GM23248 (cell line): ENCODE measurements at places on chromosomes 3 and 15. TPM values are rescaled to one million over a fixed set of nuclear protein-coding genes. Genes with fewer than 3 reads are reported as not detected.

GRCh38 chr3:124631727-124632126 lies 98.5 kb upstream of the UMPS start:
- no peak for DNase-seq

GRCh38 chr15:59329570-59330350 lies 42.9 kb downstream of the MYO1E start:
- DNase-seq: peak; percentile 90

DNA sequence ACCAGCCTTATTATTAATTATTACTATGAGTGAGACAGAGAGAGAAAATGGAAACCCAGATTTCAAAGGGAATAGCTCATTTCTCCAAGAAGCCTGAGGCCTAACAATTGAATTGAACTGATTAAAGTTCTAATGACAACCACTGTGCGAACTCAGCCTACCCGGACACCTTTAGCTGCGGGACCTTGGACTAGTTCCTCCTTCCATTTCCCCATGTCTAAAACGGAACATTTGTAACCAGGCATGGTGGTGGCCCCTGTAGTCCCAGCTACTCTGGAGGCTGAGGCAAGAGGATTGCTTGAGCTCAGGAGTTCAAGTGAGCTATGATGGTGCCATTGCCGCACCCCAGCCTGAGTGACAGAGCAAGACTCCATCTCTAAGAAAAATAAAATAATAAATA lies 16.4 kb upstream of the RTP2 start:
- no peak for DNase-seq

- DNase-seq: no peak
These were observed 6.9 kb upstream of the PPP1R2 start for GRCh38 chr3:195549931-195550519.

DNA sequence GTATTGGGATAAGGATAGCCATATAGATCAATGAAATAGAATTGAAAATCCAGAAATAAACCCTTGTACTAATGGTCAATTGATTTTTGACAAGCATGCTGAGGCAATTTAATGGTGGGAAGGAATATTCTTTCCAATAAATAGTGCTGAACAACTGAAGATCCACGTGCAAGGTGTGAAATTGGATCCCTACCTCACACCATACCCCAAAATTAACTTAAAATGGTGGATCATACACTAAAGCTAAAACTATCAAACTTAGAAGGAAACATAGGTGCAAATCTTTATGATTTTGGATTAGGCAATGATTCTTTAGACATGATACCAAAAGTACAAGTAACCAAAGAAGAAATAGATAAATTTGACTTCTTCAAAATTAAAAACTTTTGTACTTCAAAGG lies 22.1 kb upstream of the SYNM start:
- no peak for DNase-seq

GRCh38 chr3:124209426-124209825 lies 217.5 kb upstream of the ROPN1 start:
- DNase-seq: no peak

Gene TNFSF10
- polyA plus RNA-seq: not detected in 2 replicates
